Activated CD4-positive, alpha-beta T cell treated with anti-CD3 and anti-CD28 coated beads, Interleukin-2, amount 50 U/mL, for 16 hours (primary cell): ENCODE measurements at places on chromosomes 11 and 22.
A peak's percentile ranks its signal among the peaks of the same experiment; 100 is the strongest.

DNA sequence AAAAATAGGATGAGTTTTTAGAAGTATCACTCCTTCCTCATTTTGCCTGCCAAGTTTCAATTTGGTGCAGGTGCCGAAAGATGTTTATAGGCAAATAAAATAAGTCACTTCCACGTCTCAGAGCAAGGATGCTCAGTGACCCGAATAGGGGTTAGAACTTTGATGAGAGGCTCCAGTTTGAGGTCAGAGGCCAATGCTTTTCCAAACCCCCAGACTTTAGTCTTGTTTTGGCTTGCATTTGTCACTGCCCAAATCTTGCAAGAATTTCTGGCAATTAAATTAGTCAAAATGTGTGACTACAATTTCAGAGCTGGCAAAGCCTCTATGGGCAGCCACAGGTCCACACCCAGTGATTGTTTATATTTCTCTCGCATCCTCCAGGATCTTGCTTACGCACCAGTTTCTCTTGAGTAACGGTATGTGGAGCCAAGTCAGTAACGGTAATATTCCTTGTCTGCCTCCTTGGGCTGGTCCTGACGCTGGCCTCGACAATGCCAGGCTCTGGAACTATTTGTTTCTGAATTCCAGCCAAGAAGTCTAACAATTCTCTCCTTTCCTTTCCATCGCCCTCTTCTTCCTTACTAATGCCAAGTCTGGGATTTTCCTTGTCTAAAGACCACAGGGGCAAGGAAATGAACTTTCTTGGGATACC lies 9.9 kb upstream of the NUP160 start:
- no peak for DNase-seq

DNA sequence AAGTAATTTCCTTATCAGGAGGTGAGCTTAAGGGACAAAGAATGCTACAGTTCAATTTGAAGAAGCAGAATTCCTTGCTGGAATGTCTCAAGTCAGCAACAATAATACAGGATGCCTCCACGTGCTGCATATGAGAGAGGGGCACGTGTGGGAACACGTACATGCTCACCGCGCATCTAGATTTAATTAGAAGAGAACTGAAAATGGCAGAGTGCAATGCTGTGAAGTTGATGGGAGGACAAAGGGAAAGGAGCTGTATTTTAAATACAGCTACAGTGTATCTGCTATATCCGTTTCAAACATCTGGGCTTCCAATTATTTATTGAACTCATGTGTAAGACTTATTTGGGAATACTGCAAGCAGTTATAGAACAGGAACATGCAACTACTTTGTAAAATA lies 328.7 kb downstream of the SOX6 start:
- DNase-seq: no peak

DNA sequence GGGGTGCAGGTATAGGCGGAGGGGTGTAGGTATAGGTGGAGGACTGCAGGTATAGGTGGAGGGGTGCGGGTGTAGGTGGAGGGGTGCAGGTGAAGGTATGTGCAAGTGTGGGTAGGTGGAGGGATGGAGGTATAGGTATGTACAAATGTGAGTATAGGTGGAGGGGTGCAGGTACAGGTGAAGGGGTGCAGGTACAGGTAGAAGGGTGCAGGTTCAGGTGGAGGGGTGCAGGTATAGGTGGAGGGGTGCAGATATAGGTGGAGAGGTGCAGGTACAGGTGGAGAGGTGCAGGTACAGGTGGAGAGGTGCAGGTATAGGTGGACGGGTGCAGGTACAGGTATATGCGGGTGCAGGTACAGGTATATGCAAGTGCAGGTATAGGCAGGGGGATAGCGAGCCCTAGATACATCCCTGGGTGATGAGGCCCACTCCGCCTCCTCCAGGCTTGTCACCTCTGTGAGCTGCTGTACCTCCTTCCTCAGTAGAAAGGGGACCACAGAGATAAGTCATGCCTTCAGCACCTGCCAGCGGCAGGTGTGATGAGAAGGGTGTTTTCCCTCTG lies 17.2 kb downstream of the LINC01488 start:
- no peak for DNase-seq

DNA sequence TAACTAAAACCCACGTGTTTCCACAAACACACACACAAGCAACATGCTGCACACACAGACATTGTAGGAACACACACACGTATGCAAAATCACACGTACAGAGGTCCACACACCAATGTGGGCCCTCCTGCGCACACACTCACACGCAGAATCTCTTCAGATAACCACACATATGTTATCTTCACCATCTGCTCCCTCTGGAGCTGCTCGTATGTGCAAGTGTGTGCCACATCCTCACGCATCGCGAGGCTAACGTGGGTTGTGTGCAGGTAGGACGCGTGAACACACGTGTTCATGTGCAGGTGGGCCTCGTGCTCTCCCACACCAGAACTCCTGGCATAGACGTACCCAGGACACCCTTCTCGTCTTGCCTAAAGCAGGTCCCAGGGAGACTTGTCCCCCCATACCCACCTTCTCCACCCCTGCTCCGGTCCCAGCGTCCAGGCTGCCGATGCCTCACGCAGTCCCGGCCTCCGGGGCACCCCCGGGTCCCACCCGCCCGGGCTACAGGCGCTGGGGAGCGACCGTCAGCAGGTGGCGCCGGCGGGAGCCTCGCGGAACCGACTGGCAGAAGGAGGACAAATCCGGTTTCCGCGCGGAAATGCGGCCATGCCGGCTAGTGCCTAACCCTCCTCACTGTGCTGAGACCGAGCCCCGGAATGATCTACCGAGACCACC lies 10.3 kb upstream of the IGSF9B start:
- DNase-seq: peak; percentile 61

- no peak for DNase-seq
These were observed 720.1 kb downstream of the DLG2 start for GRCh38 chr11:84906995-84907394.

- no peak for DNase-seq
These were observed 10.7 kb downstream of the PRG3 start for GRCh38 chr11:57370251-57370650.

GRCh38 chr11:68664906-68665305 lies 19.4 kb upstream of the GAL start:
- no peak for DNase-seq

GRCh38 chr11:61949169-61950034 lies 749 bp upstream of the BEST1 start:
- DNase-seq: peak; percentile 44

GRCh38 chr22:37079668-37080171 lies 28.2 kb downstream of the KCTD17 start:
- peak; percentile 88 for DNase-seq

GRCh38 chr22:25159028-25159427 lies 40.6 kb upstream of the CRYBB3 start:
- no peak for DNase-seq

DNA sequence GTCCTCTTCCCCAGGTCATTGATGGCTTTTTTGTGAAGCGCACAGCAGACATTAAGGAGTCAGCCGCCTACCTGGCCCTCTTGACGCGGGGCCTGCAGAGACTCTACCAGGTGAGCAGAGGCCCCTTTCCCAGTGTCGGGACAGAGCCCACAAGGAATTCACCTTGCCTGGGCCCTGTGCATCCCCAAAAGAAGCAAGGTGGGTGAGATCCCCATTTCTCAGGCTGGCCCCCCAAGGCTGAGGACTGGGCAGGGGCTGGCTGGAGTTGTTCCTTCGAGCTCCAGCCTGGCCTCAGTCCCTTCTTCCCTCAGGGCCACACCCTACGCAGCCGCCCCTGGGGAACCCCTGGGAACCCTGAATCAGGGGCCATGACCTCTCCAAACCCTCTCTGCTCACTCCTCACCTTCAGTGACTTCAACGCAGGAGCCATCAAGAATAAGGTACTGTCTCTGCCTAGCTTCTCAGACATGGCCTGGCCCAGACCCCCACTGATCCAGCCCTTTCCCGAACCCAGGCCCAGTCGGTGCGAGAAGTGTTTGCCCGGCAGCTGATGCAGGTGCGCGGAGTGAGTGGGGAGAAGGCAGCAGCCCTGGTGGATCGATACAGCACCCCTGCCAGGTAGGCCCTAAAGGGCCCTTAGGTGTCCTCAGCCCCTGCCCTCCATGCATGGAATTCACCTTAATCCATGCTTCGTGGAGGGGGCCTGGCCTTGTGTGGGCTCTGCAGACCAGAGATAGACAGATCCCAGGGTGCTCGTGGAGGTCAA lies 4.7 kb downstream of the MUS81 start:
- no peak for DNase-seq

DNA sequence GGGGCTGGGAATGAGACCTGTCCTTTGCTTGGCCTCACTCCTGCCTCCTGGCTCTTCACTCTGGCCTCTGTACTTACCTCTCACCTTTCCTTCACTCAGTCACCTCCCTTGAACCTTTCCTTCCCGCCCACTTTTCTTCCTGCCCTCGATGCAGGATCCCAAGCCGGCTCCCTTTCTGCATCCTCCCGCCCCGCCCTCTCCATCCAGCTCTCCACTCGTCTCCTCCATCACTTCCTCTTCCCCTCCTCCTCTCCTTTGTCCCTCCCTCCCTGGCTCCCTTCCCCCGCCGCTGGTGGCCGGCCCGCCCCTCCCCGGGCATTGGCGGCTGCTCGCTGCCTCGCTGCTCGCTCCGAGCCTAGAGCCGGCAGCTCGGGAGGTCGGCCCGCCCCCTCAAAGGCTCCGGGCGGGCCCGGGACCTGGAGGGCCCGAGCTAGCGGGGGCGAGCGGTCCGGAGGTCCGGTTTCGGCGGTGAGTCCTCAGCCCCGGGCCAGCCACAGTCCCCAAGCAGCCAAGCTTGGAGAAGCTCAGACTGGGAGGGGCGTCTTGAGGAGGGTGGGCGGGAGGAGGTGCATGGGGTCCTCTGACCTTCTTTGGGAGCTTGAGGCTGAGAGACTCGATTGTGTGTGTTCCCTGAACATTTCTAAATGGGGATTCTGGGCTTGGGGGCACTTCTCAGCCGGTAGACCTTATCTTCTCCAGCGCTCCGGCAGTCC lies 13.8 kb downstream of the PHLDB1 start:
- no peak for DNase-seq

- no peak for DNase-seq
These were observed 23.9 kb upstream of the TCF20 start for GRCh38 chr22:42294034-42294985.

DNA sequence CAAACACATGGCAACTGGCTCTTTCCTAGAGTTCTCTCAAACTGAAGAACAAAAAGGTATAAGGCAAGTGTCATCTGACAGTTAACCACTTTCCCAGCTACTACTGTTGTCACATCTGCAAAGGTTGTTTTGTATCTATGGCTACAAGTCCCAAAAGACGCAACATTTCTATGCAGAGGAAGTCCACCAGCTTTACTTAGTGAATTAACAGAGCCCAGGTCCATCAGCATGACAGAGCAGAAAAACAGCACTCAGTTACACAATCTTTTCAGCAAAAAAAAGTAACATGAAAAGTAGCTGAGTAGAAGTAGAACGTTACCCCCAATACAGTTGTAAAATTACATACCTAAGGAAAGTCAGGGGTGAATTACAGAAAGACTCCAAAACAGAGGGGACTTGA lies 12.1 kb downstream of the CPSF7 start:
- no peak for DNase-seq

- DNase-seq: no peak
These were observed 5.7 kb downstream of the C1QTNF6 start for GRCh38 chr22:37182101-37182948.

GRCh38 chr22:32380991-32381390 lies 23.3 kb downstream of the RFPL3 start:
- DNase-seq: no peak

GRCh38 chr22:38921806-38922205 lies 35.6 kb upstream of the APOBEC3A start:
- DNase-seq: no peak

- no peak for DNase-seq
These were observed 1.4 kb downstream of the TENM4 start for GRCh38 chr11:79439410-79439885.

- DNase-seq: no peak
These were observed 120.3 kb downstream of the KCNQ1OT1 start for GRCh38 chr11:2579315-2580060.

GRCh38 chr11:63970902-63971301 lies 3.5 kb upstream of the COX8A start:
- DNase-seq: no peak

DNA sequence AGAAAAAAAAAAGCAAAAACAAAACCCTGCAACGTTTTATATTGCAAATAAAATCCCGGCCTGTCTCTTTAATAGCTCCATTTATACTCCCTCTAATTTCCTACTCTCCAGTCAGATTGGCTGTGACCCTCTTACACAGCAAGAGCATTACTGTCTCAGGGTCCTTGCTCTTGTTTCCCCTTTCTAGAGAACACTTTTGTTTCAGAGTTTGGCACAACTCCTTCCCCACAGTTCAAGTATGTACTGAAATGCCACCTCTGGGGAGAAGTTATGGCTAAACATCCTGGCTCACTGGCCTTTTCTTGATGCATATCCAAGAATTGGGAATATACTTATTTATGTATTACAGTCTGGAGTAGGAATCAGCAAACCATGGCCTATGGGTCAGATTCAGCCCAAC lies 2.6 kb downstream of the CASP12 start:
- DNase-seq: no peak

DNA sequence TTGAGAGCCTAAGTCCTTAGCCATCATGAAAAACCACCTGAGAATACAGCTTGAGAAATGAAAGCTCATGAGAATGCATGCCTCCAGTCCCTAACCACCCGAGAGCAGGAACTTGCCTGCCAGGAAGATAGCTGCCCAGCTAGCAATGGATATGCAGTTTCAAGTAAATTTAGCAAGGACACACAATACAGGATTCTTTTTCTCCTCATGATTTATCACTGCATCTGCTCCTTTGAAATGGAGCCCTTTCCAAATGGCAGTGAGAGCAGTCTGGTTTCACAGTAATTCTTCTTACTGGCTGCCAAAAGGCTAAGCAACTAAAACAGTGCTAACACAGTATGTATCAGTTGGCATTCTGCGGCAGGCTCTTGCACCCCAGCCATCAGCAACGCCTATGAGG lies 109.9 kb downstream of the MICAL3 start:
- no peak for DNase-seq

DNA sequence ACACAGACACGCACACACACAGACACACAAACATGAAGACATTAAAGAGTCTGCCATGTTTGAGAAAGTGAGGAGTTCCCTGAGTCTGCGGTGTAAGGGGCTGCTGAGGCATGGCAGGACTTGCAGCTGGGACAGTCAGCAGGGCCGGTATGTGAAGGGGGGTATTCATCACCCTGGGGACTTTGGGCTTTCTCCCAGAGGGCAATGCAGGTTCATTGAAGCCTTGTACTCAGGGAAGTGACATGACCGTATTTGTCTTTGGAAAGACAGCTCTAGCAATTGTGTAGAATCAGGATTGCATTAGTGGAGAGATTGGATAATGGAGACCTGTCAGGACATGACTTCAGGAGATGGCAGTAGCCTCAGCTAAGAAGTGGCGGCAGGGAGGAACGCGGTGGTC lies 9.4 kb upstream of the ADAMTS8 start:
- no peak for DNase-seq
